ENCODE measurements at places on chromosomes 13 and 19. TPM values are rescaled to one million over a fixed set of nuclear protein-coding genes. Genes with fewer than 3 reads are reported as not detected.

DNA sequence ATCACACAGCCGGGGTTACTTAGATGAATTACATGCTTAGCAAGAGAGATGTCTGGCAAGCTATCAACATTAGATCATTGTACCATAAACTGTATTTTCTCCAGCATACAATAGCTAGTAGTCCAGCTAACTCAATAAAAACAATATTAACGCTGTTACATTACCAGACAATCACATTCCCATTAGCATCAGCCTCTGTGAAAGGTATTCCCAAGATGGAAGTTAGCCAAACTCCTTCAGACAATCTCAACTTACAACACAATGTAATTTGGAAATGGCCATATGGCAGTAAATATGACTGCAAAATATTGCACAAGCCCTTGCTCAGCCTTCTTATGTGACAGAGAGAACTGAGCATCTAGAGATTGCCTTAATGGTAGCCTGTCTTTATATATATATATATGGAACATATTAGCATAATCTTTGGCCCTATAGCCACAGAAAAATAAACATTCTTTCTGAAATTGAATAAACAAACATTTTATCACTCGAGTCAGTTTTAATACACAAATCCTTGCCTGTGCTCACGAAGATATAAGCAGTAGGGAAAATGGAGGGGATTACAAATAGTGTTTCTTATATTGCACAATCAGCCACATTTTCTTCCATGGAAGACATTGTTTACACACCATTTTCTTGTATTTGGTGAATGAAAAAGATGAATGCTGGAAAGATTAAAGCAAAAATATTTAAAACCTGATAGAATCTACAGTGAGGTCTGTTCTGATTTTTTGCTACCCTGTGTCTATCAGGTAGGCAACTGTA is 1060.5 kb downstream of the DIAPH3 start:
- no peak for DNase-seq

DNA sequence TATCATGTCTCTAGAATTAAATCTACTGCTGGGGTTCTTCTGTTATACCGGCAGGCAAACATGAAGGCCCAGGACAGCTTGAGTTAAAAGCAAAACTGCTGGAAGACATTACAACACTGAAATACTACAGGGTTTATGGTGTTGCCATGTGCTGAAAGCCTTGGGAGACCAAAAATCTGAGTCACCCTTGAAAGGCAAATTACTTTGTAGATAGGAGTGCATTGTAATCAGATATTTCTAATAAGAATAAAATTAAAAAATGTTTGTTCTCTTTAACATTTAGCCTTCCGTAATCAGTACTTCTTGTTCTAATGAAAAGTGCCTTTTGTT is 181.3 kb downstream of the PCDH9 start:
- DNase-seq, result no peak

GRCh38 chr19:35987571-35987896 is 7.5 kb upstream of the SDHAF1 start:
- DNase-seq, result no peak

GRCh38 chr13:42173789-42174343 is 98.1 kb upstream of the AKAP11 start:
- no peak for DNase-seq

- DNase-seq, result no peak
These were observed 28.0 kb downstream of the SH3GL1 start for GRCh38 chr19:4372165-4373012.

DNA sequence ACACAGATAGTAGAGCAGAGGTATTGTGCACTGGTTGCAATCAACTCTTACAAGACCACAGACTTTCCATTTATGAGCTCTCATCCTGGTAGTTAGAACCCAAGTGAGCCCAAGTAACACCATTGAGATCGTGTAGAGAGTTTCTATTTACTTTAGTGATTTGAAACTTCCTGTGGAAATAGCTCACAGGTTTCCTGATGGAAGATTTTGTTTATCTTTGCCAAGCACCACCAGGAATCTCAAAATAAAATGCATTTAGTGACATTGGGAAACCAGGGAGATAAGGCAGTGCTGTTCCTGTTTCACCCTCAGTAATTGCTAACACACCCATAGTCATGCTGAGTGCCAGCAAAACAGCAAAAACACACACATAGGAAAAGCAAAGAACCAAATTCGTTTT is 102.5 kb downstream of the FLT1 start:
- DNase-seq, result no peak

Gene ZNF574
- total RNA-seq, result 15.1 TPM

Gene C1QTNF9
- total RNA-seq, result not detected
